ENCODE measurements at places on chromosomes 4 and X. TPM values are rescaled to one million over a fixed set of nuclear protein-coding genes. Genes with fewer than 3 reads are reported as not detected.

Gene PLAC8
- 17.8 TPM for total RNA-seq

Gene ATP7A
- total RNA-seq: 6.5 TPM

Gene UGT2B11
- total RNA-seq: not detected

Gene CLCN4
- 0.20 TPM for total RNA-seq

Gene DYNLT3
- total RNA-seq: 17.2 TPM

Gene DUX4
- total RNA-seq: not detected

Gene RIBC1
- 1.2 TPM for total RNA-seq

Gene NPY1R
- total RNA-seq: not detected

Gene LINC00632
- not detected for total RNA-seq

Gene GAGE13
- total RNA-seq: not detected

Gene KCND1
- total RNA-seq: 0.72 TPM

Gene RHOXF2
- not detected for total RNA-seq

Gene UNC5C
- not detected for total RNA-seq

Gene TEX11
- total RNA-seq: not detected

Gene COL4A6
- not detected for total RNA-seq

Gene GNRHR
- not detected for total RNA-seq

Gene FGG
- not detected for total RNA-seq

Gene GLRA2
- not detected for total RNA-seq

Gene FMR1NB
- total RNA-seq: not detected

Gene ADH1A
- total RNA-seq: not detected

Gene AADAT
- not detected for total RNA-seq

Gene NEUROG2
- not detected for total RNA-seq

Gene GRIA3
- 0.16 TPM for total RNA-seq

Gene PLS3
- total RNA-seq: 0.51 TPM

Gene PAGE1
- not detected for total RNA-seq

Gene GC
- total RNA-seq: not detected

Gene PPP1R3F
- 6.0 TPM for total RNA-seq

Gene EDA
- total RNA-seq: 0.57 TPM

Gene SLC6A14
- not detected for total RNA-seq

Gene PABPC5
- not detected for total RNA-seq

Gene C1QTNF7
- not detected for total RNA-seq

Gene CEP135
- 16.1 TPM for total RNA-seq

Gene PCDH18
- total RNA-seq: not detected

Gene MTNR1A
- total RNA-seq: not detected

Gene BEND2
- not detected for total RNA-seq

Gene UCP1
- not detected for total RNA-seq

Gene SEPSECS
- total RNA-seq: 10.0 TPM

Gene TMEM35A
- not detected for total RNA-seq

Gene PCDH19
- not detected for total RNA-seq

Gene TMEM271
- total RNA-seq: not detected

Gene STS
- total RNA-seq: 1.9 TPM

Gene ENAM
- not detected for total RNA-seq

Gene SSX4B
- total RNA-seq: not detected

Gene SLC10A4
- not detected for total RNA-seq

Gene SSX2B
- not detected for total RNA-seq

Gene SPARCL1
- total RNA-seq: not detected

Gene COX7B2
- not detected for total RNA-seq

Gene PNMA3
- total RNA-seq: 1.1 TPM

Gene SLC49A3
- 0.80 TPM for total RNA-seq

Gene ZNF330
- total RNA-seq: 57.5 TPM

Gene FABP2
- not detected for total RNA-seq

Gene SLAIN2
- total RNA-seq: 86.8 TPM

Gene HERC3
- total RNA-seq: 27.9 TPM

Gene NEIL3
- 10.3 TPM for total RNA-seq

Gene ESX1
- total RNA-seq: not detected

Gene GAB3
- 6.7 TPM for total RNA-seq

Gene SGMS2
- 0.61 TPM for total RNA-seq

Gene DDIT4L
- total RNA-seq: not detected

Gene GPAT3
- 6.2 TPM for total RNA-seq

Measured in CD8-positive, alpha-beta memory T cell (primary cell).